Stimulated activated CD4-positive, alpha-beta T cell treated with anti-CD3 and anti-CD28 coated beads, Interleukin-1b, Interleukin-23, amount 100 ng/mL, for 1 hour (primary cell): ENCODE measurements at places on chromosomes 4 and X.
A peak's percentile ranks its signal among the peaks of the same experiment; 100 is the strongest.

- DNase-seq = no peak
Measured at GRCh38 chr4:113106108-113106507, 56.7 kb downstream of the ANK2 start.

- DNase-seq = no peak
Measured at GRCh38 chrX:81662381-81662780, 460.5 kb downstream of the SH3BGRL start.

DNA sequence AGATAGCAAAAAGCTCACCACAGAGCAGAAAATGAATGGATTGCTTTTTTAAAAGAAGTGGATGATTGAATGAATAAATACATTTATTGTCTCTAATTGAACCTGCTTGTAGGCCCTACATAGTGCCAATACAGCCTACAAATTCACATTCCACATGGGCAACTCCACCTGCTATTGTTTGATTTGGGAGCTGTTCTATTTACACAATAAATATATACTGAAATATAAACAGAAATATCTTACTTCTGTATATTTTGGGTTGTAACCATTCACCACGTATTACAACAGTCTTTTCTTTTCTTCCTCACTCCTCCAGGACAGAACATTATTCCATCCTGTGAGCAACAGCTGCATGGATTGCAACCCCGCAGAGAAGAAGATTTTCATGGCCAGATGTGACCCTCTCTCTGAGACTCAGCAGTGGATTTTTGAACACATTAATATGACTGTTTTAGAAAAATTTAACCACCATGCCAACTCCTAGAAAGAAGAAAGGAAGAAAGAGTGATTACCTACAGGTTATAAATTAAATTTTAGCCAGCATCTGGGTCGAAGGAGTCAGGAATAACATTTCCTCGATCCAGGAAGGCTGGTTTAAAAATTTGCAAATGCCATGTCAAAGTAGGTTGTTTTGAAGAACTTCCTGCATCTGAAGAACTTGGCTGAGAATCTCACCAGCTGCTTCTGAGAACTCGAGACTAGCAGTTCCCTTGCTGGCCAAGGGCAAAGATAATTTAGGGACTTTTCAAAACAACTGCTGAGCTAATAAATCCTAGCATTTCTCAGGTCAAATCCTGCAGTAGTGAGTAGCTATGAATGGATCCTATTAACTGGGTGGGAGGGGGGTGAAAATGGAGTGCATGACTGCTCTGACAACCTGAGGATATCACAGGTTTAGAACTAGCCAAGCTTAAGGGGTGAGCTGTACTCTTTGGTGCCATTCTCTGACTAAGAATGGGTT, 128.7 kb upstream of the GALNT7 start:
- DNase-seq = no peak

- no peak for DNase-seq
Measured at GRCh38 chrX:446245-446644, 59.5 kb upstream of the PPP2R3B start.

DNA sequence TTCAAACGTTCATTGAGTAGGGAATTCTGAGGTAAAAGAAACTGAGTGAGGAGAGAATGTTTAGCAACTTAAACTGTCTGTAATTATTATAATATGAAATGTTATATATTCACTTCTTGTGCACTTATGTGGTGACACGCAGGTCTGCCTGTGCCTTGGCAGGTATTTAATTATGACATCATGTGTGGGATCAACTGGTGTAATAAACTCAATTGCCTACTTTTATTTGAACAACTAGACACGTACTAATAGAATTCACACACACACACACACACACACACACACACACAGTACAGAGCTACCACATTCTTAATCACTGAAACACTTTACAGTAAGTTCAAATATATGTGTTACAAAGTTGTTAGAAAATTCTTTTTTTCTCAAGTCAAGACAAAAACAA, 20.7 kb upstream of the SLC25A31 start:
- DNase-seq = no peak

DNA sequence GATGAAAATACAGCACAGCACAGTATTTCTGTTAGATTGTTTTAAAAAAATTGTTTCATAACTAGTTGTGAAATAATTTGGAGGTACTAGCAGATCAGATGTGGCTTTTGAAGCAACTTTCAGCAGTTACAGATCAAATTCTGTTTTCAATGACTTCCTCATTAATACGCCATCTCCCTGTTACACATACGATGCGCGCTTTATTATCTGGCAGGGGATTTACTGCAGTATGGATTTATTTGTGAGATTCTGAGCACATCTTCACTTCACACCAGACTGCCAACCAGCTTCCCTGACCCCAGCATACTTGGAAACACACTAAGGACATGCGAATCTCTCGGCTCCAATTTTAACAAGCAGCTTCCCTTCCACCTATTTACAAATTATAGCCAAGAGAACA, 235.5 kb upstream of the DIAPH2 start:
- DNase-seq = no peak

GRCh38 chr4:170248576-170248975, 158.8 kb upstream of the AADAT start:
- no peak for DNase-seq

- no peak for DNase-seq
Measured at GRCh38 chrX:130523460-130524394, 121.9 kb downstream of the RBMX2 start.

DNA sequence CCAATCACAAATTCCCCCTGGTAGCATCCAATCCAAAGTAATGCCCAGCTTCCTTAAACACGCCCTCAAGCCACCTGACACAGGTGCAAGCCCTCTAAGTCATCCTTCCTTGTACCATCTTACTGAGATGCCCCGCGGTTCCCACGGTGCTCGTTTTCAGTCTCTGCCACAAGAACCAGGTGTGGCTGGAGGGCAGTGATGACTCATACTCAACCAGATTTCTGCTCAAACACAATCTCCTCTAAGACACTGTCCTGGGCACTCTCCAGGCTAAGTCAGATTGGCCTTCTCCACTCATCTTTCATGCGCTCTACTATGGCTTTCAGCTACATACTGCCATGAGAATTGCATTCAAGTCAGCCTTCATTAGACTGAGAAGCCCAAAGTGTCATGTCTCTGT, 3.5 kb downstream of the SH3KBP1 start:
- no peak for DNase-seq

DNA sequence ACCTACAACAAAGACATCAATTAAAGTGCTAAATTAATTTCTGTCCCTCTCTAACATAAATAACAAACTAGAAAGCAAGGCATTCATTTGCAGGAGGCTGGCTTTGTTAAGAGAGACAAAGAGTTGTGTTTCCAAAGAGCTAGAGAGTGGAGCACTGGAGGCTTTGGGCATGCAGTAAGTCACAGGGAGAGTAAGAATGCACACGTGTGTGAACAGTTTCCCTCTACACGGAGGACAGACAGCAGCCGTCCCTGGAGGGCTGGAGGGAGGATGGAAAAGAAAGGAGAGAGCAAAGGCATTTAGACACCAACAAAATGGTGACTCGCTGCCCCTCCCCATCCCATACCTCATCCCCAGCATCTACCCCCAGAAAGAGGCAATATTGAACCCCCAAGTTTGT, 20.4 kb upstream of the DCHS2 start:
- no peak for DNase-seq

DNA sequence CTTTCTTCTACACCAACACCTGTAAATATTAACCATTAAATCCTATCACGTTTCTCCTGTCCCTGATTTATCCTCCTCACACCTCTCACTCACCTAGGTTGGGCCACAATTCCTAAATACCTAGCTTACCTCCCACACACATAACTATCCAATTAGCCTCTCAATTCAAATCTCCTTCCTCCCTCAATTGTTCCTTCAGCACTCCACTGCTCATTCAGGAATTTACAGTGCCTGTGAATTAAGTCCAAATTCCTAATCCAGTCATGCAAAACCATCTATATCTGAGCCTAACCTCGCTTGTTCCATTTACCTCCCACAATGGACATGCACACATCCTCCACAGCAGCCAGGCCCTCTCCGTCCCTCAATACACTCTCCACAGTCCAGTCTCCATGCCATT, 17.5 kb downstream of the ANXA5 start:
- no peak for DNase-seq

GRCh38 chr4:188177997-188178675, 38.9 kb downstream of the TRIML1 start:
- DNase-seq = no peak

GRCh38 chr4:97998203-97998602, 145.1 kb downstream of the STPG2 start:
- DNase-seq = no peak

- no peak for DNase-seq
Measured at GRCh38 chr4:24675721-24676389, 91.5 kb upstream of the DHX15 start.

GRCh38 chr4:7320206-7320797, 114.4 kb downstream of the PSAPL1 start:
- no peak for DNase-seq

- DNase-seq = no peak
Measured at GRCh38 chr4:3697033-3697432, 69.2 kb upstream of the ADRA2C start.

- DNase-seq = no peak
Measured at GRCh38 chr4:110088670-110089069, 109.7 kb downstream of the ELOVL6 start.

DNA sequence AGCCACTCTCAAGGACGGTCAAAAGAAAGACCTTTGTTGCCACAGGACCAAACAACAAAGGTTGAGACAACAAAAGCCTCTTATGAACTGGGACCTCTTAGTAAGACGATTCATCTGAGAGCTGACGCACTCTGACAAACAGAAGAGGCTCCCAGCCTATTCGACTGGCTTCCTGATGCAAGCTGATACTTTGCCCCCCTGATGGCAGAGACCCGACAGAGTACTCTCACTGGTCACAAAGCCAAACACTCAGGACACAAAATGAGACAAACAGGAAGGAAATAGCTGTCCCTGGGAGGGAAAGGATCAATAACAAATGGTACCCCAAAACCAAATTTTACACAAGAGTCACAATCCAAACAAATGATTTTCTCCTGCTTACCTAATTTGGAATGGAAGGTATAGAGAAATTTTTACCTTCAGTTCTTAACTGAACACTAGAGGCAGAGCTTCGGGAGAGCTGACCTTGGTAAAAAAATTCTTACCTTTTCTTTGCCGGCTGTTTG, 75.2 kb upstream of the PLAC8 start:
- DNase-seq = no peak

DNA sequence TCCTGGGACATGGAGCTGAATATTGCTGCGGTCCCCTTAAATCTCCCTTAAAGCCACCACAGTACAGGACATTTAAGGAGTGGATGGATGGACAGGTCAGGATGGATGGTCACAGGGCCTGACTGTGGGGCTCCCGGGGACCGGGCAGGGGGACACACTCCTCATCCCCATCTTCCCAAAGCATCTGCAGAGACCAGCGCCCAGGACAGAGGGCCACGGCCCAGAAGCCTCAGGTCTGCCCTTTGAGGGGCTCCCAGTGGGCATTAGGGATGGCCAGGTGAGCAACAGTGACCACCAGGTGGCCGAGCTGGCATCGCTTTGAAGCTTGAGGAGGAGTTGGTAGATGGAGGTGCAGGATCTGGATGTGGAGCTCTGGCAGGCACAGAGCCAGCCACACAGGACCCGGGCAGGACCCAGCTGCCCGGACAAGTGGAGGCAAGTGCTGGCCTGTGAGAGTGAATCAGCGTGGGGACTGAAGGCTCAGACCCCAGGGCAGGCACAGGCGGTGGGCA, 51.4 kb downstream of the ABLIM2 start:
- no peak for DNase-seq

- no peak for DNase-seq
Measured at GRCh38 chr4:101981756-101982155, 191.2 kb downstream of the BANK1 start.

- DNase-seq = no peak
Measured at GRCh38 chr4:98937986-98938720, 9.2 kb upstream of the EIF4E start.

DNA sequence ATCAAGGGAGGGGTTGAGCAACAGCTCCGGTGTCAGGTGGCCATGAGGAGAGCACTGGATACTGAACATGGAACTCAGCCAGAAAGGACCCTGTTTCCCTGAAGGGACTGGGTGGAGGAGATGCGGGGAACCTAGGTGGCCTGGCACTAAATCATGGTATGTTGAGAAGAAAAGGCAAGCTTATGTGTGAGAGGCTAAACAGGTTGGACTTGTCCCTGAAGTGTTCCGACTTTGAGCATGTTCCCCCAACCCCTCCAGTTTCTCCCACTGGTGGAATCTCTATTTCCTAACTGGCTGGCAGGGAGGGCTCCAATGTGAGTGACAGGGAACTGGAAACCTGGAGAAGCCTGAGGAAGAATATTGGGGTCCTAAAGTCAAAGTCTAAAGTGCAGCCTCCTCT, 69.5 kb downstream of the PLAC1 start:
- no peak for DNase-seq

DNA sequence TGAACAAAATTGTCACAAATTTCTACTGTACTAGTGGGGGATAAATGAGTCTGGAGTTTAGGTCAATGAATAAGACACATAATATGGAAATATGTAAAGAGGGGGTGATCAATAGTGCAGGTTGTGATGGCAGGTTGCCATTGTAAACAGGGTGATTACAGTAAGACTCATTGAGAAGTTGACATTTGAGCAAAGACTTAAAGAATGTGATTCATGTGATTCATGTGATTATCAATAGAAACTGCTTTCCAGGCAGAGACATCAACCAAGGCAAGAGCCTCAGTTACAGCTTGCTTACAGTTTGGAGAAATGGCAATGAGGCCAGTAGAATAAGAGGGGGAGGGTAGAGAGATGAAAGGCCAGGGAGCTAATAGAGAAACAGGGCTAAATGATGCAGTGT, 45.8 kb upstream of the GIMD1 start:
- DNase-seq = no peak

- no peak for DNase-seq
Measured at GRCh38 chrX:45758738-45759397, 558.2 kb upstream of the DIPK2B start.

GRCh38 chr4:128525387-128525786, 237.8 kb upstream of the PGRMC2 start:
- DNase-seq = no peak

GRCh38 chrX:1249101-1249887, 19.3 kb upstream of the CSF2RA start:
- peak; percentile 23 for DNase-seq

DNA sequence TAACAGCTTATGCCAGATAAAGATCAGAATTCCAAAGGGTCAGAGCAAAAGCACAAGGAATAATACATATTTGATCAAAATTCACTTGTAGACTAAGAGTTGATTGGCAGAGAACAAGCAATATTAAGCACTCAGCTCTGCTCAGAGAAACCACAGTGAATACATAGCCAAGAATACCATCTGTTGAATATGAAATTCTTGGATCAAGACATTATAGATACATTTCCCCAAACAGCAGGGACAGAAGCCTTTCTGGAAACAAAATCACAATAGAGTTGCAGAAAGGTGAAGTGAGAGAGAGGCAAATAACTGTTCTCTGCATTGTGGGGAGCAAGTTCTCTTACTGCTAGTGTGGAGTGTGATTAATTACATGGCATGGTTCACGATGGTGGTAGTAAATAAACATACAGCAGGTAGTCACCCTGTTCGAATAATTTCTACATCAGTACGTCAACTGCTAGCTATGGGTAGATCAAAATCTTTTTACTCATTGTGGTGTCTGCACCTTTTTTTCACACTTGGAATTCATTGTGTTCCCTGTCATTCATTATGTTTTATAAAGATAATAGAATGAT, 366.7 kb downstream of the PCDH7 start:
- DNase-seq = no peak
